ENCODE measurements at places on chromosomes 2 and 18. TPM values are rescaled to one million over a fixed set of nuclear protein-coding genes. Genes with fewer than 3 reads are reported as not detected.

- H3K27ac ChIP-seq, result no peak overlapping the region
- no peaks in the 10 kb centered on the region for H3K27me3 ChIP-seq
- H3K4me1 ChIP-seq, result no peaks in the 10 kb centered on the region
- no peak for DNase-seq
- no peak overlapping the region for H3K4me3 ChIP-seq
- H3K36me3 ChIP-seq, result no peaks in the 10 kb centered on the region
Measured at GRCh38 chr2:10864861-10865636, 46.7 kb upstream of the KCNF1 start.

DNA sequence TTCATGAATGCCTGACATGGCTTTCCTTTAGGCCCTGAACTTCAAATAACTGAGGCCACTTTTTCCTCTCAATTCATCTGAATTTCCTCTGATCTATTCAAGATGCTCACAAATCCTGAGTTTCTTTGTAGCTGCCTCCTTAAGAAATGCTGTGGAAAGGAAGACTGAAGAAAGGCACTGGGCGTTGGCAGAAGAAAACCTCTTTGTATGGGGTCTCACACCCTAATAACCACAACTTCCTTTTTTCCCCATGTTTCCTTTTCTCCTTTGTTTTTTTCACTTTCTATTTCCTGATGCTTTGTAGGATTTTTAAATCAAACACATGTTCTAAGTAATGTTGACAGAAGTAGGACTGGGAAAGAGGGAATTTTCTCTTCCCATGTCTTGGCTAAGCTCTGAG lies 447.4 kb downstream of the CMPK2 start:
- no peak overlapping the region for H3K4me3 ChIP-seq
- no peak overlapping the region for H3K27ac ChIP-seq
- no peaks in the 10 kb centered on the region for H3K4me1 ChIP-seq
- no peaks in the 10 kb centered on the region for H3K36me3 ChIP-seq
- H3K27me3 ChIP-seq, result no peaks in the 10 kb centered on the region

- no peak for DNase-seq
- no peaks in the 10 kb centered on the region for H3K36me3 ChIP-seq
- no peak overlapping the region for H3K27ac ChIP-seq
- H3K27me3 ChIP-seq, result no peaks in the 10 kb centered on the region
- no peak overlapping the region for H3K4me3 ChIP-seq
Measured at GRCh38 chr2:43107679-43108078, 118.7 kb downstream of the ZFP36L2 start.

DNA sequence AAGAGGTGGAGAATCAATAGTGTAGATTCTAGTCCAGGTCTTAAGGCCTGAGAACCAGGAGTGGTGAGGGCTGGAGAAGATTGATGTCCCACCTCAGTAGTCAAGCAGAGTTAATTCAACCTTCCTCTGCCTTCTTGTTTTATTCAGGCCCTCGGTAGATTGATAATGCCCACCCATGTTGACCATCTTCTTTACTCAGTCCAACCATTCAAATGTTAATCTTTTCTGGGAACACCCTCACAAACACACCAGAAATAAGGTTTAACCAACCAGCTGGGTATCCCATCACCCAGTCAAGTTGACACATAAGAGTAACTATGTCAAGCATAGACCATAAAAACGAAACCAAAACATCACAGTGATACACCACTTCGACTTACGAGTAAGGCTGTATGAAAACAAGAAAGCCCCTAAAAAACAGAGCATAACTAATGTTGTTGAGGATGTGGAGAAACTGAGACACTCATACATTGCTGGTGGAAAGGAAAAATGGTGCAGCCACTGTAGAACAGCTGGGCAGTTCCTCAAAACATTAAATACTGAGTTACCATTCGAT lies 57.5 kb downstream of the SLC35F5 start:
- H3K36me3 ChIP-seq, result no peaks in the 10 kb centered on the region
- H3K4me3 ChIP-seq, result no peak overlapping the region
- H3K4me1 ChIP-seq, result no peaks in the 10 kb centered on the region

DNA sequence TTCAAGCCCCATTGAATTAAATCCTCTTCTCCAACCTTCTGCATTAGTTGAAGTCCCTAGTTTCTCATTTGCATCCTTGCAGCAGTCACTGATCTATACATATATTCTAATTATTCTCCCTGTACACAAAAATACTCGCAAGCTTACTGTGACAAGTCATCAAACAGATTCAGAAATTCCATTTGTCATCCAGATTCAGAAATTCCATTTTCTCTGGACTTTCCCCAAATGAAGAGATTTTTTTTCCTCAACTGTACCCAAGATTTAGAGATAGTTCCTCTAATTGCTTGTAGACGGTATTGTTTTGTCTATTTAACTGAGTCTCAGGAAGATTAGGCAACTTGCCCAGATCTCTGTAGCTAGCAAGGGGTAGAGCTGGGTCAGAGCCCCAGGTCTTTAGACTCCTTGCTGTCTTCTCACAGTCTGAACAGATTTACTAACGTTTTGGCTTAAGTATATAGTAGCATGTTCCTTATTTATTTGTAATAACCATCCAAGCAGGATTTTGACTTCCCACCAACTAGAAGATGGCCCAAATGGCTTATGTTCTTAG lies 34.2 kb downstream of the RAB12 start:
- H3K4me3 ChIP-seq, result no peak overlapping the region
- H3K4me1 ChIP-seq, result no peaks in the 10 kb centered on the region
- no peaks in the 10 kb centered on the region for H3K27me3 ChIP-seq
- no peak overlapping the region for H3K27ac ChIP-seq
- no peak for DNase-seq
- H3K36me3 ChIP-seq, result no peaks in the 10 kb centered on the region

Gene HRH4
- not detected for total RNA-seq

Gene GAREM2
- 1.0 TPM for total RNA-seq

DNA sequence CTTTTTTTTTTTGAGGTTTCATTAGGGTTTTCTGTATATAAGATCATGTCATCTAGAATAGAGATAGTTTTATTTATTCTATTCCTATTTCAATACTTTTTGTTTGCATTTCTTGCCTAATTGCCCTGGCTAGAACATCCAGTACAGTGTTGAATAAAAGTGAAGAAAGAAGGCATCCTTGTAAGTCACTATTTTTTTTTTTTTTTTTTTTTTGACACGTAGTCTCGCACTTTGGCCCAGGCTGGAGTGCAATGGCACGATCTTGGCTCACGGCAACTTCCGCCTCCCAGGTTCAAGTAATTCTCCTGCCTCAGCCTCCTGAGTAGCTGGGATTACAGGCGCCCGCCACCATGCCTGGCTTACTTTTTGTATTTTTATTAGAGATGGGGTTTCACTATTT lies 27.8 kb upstream of the RANBP2 start:
- no peaks in the 10 kb centered on the region for H3K27me3 ChIP-seq
- no peak overlapping the region for H3K27ac ChIP-seq
- no peak for DNase-seq
- no peak overlapping the region for H3K4me3 ChIP-seq
- no peaks in the 10 kb centered on the region for H3K4me1 ChIP-seq

DNA sequence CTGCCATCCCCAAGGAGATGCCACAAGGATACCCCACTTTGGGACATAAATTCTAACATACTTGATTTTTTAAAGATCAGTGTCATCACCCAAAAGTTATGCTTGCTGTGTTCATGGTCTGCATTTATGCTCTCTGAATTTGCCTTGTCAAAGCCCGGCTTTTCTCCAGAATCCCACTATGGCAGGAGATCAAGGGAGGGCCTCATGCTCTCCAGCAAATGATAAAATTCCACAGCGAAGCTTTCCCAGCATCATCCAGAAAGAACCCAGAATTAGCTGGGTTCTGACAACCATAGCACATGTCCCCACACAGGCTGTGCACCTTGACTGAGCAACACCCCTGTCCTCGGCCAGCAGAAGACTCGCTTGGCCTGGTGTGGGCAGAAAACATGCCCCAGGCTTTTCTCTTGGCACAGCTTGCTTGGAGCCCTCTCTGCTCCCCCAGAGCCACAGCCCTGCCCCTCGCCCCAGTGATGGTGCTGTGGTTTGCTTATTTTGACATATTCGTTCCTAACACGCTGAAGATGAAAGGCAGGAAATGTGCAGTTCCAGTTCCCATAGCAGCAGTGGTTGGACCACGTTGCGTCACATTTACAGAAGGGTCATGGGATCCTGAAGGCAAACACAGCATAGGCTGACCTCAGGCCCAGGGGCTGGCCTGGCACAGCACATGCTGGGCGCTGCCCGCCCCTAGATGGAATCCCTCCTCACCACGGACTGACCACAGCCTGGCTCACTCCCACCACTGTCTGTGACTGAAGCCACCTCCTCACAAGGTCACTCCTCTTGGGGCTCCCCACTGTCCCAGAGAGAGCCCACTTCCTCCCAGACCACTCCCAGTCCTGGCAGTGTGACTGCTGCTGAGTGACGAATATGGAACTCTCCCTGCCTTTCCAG lies 14.1 kb upstream of the CHRNA1 start:
- DNase-seq, result peak; percentile 33
- H3K27me3 ChIP-seq, result no peaks in the 10 kb centered on the region
- no peak overlapping the region for H3K27ac ChIP-seq
- no peaks in the 10 kb centered on the region for H3K36me3 ChIP-seq

DNA sequence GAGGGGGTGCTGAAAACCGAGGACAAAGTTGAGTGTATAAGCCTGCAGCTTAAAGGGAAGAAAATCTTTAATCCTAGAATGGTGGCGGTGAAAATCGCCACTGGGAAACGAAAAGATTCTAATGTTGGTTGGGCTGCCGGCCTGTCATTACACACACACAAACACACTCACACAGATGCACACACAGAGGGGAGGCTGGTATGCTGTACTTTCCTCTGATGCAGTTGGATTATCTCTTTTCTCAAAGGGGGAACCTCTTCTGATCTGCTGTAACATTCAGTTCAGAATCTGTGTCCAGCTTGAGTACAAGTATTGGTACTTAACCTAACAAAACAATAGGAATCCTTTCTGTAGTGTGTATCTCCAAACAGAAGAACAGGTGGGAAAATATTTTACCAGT lies 39.0 kb downstream of the ANXA4 start:
- H3K36me3 ChIP-seq, result no peaks in the 10 kb centered on the region
- peaks cover 7% of the 10 kb centered on the region for H3K4me1 ChIP-seq
- no peaks in the 10 kb centered on the region for H3K27me3 ChIP-seq

Gene FABP1
- not detected for total RNA-seq

Gene CRYGC
- total RNA-seq, result not detected

GRCh38 chr2:235803028-235803427 lies 309.2 kb downstream of the AGAP1 start:
- no peaks in the 10 kb centered on the region for H3K36me3 ChIP-seq
- H3K4me3 ChIP-seq, result no peak overlapping the region
- no peaks in the 10 kb centered on the region for H3K4me1 ChIP-seq
- no peaks in the 10 kb centered on the region for H3K27me3 ChIP-seq

Gene LYG1
- total RNA-seq, result 3.1 TPM

GRCh38 chr2:48424866-48425265 lies 105.1 kb upstream of the STON1 start:
- H3K36me3 ChIP-seq, result no peaks in the 10 kb centered on the region
- no peak for DNase-seq
- H3K27me3 ChIP-seq, result no peaks in the 10 kb centered on the region
- no peak overlapping the region for H3K4me3 ChIP-seq
- H3K27ac ChIP-seq, result no peak overlapping the region
- H3K4me1 ChIP-seq, result no peaks in the 10 kb centered on the region

DNA sequence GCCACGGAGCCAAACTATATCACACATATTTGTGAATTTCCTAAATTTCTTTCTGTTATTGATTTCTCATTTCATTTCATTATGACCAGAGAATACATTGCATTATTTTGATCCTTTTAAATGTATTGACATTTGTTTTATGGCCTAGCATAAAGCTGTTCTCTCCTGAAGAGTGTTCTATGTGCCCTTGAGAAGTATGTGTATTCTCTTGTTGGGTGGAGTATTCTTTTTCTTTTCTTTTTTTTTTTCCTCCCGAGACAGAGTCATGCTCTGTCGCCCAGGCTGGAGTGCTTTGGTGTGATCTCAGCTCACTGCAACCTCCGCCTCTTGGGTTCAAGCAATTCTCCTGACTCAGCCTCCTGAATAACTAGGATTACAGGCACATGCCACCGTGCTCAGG lies 5.2 kb downstream of the HAUS1 start:
- no peaks in the 10 kb centered on the region for H3K36me3 ChIP-seq
- no peak overlapping the region for H3K27ac ChIP-seq
- no peak for DNase-seq

Gene ARHGAP15
- total RNA-seq, result 5.9 TPM

- no peak overlapping the region for H3K4me3 ChIP-seq
- H3K27ac ChIP-seq, result no peak overlapping the region
- DNase-seq, result no peak
- peaks cover 4% of the 10 kb centered on the region for H3K4me1 ChIP-seq
Measured at GRCh38 chr2:24047703-24048033, 477 bp upstream of the WDCP start.

- no peaks in the 10 kb centered on the region for H3K36me3 ChIP-seq
- no peak overlapping the region for H3K4me3 ChIP-seq
- H3K27me3 ChIP-seq, result no peaks in the 10 kb centered on the region
- H3K27ac ChIP-seq, result no peak overlapping the region
- DNase-seq, result no peak
Measured at GRCh38 chr2:26737221-26737620, 26.9 kb upstream of the SLC35F6 start.

Gene SMC6
- 11.2 TPM for total RNA-seq

Gene CCDC142
- total RNA-seq, result 31.1 TPM

DNA sequence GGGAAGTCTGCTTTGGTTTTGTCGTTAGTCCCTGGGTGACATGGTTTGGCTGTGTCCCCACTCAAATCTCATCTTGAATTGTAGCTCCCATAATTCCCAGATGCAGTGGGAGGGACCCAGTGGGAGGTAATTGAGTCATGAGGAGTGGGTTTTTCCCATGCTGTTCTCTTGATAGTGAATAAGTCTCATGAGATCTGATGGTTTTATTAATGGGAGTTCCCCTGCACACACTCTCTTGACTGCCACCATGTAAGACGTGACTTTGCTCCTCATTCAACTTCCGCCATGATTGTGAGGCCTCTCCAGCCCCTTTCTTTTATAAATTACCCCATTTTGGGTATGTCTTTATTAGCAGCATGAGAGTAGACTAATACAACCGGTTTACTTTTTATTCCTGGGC lies 405.8 kb upstream of the ID2 start:
- H3K4me1 ChIP-seq, result peaks cover 9% of the 10 kb centered on the region
- no peaks in the 10 kb centered on the region for H3K27me3 ChIP-seq
- H3K4me3 ChIP-seq, result no peak overlapping the region
- no peaks in the 10 kb centered on the region for H3K36me3 ChIP-seq

- DNase-seq, result no peak
- H3K36me3 ChIP-seq, result no peaks in the 10 kb centered on the region
- peaks cover 9% of the 10 kb centered on the region for H3K4me1 ChIP-seq
- no peak overlapping the region for H3K27ac ChIP-seq
- no peaks in the 10 kb centered on the region for H3K27me3 ChIP-seq
Measured at GRCh38 chr2:177352441-177353186, 40.0 kb upstream of the AGPS start.

Gene SLC23A3
- total RNA-seq, result 1.1 TPM

- DNase-seq, result no peak
- H3K27me3 ChIP-seq, result no peaks in the 10 kb centered on the region
- H3K36me3 ChIP-seq, result no peaks in the 10 kb centered on the region
- no peaks in the 10 kb centered on the region for H3K4me1 ChIP-seq
- no peak overlapping the region for H3K27ac ChIP-seq
- H3K4me3 ChIP-seq, result no peak overlapping the region
Measured at GRCh38 chr18:40613721-40614120, 1341.3 kb upstream of the PIK3C3 start.

- H3K27ac ChIP-seq, result no peak overlapping the region
- H3K36me3 ChIP-seq, result no peaks in the 10 kb centered on the region
- H3K27me3 ChIP-seq, result no peaks in the 10 kb centered on the region
- H3K4me1 ChIP-seq, result peaks cover 3% of the 10 kb centered on the region
Measured at GRCh38 chr2:177721818-177722567, 329.4 kb downstream of the AGPS start.
